ENCODE measurements at places on chromosomes 16 and 17.

- no peak for DNase-seq
These were observed 24.0 kb downstream of the SPNS2 start for GRCh38 chr17:4522661-4523060.

- DNase-seq, result no peak
These were observed 4.4 kb downstream of the ZC3H7A start for GRCh38 chr16:11792410-11793241.

GRCh38 chr16:1202274-1202673, 22.8 kb downstream of the TPSG1 start:
- DNase-seq, result no peak

DNA sequence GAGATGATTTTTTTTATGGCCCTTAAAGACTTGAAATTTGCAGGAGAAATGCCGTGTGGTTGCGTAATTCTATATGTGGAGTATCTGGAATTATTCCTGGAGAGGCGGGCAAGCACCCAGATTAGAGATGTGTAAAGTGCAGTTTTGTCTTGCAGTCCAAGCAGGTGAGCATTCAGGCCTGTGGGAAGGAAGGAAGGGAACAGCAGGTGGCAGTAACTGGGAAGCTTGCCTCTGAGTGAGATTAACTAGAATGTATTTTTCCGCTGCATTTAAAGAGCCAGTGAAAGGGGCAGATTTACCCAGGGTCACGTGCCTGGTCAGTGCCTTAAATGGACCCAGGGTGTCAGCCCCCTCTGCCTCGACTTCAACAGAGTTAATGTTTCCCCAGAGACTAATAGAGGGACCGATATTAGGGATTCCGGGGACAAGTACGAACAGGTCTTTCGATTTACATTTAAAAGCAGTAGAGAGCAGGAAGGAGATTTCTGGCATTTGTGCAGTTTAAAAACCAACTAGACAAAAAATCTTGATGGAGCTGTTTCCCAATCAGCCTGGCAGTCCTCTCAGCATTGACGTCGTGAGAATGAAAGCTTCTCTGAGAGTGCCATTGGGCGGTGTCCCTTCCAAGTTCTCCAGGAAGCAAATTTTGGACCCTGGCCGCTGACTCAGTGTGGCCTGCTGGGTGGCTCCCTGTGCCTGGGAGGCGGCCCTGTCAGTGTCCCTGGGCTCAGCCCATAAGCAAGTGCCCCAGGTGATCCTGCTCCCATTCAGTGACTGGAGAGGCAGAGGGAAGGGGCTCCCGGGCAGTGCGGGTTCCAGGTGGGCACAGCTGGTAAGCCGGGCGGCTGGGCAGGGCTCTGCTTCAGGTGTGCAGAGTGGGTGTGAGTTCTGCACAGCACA, 38.2 kb downstream of the KSR1 start:
- DNase-seq, result no peak

DNA sequence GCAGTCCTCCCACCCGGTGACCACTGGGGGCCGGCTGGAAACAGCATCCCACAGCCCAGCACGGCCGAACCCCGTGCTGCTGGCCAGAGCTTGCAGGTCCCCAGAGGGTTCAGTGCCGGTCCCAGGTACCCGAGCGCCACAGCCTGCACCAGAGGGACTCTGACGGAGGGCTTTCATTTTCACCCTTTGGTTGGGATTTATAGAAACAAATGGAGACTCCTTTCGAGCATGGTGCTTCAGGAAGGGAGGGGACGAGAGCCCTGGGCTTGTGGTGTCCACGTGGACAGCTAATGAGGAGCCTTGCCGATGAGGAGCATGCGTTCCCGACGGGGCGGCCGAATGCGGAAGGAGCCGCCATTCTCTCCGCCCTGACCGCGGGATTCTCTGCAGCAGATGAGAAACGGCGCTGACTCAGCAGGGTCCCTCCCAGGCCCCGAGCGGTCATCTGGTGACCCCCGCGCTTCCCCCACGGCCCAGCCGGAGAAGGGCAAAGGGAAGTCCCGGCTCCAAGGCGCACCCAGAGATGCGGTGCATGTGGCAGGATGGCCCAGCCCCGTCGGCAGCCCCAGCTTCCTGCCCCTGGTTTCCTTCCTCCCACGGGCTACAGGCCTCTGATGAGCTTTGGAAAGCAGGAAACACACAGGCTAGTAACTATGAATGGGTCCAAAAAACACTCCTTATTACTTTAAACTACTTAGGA, 9.8 kb downstream of the SLC38A10 start:
- DNase-seq, result peak; percentile 65

GRCh38 chr17:962670-963069, 16.9 kb downstream of the NXN start:
- DNase-seq, result no peak

DNA sequence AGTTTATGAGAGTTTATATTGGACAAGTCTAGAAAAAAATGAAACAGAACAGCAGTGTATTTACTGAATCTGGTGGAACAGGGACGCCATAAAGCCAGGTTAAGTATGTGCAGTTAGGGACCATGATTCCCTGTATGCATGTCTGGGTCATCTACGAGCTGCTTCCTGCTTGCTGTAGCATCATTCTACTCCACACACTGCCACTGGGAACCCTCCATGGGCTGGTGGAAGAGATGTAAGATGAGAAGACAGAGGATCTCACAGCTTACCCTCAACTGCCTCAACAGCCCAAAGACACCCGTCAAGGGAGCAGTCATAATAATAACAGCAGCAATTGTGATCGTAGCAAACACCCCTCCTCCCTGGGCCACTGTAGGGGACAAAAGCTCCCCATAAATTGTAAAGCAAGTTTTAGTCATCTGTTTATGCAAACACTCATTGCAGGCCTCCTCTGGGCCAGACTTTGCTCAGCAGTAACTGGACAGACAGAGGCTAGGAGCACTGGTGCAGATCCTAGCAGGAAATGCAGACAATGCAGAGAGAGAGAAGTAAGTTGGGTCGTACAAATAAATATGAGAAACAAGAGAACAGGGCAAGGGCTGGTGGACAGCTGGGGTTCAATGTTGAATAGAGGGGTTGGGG, 188.0 kb downstream of the SOX9 start:
- DNase-seq, result peak; percentile 16

- DNase-seq, result no peak
These were observed 174.0 kb downstream of the KATNIP start for GRCh38 chr16:27723711-27724481.

DNA sequence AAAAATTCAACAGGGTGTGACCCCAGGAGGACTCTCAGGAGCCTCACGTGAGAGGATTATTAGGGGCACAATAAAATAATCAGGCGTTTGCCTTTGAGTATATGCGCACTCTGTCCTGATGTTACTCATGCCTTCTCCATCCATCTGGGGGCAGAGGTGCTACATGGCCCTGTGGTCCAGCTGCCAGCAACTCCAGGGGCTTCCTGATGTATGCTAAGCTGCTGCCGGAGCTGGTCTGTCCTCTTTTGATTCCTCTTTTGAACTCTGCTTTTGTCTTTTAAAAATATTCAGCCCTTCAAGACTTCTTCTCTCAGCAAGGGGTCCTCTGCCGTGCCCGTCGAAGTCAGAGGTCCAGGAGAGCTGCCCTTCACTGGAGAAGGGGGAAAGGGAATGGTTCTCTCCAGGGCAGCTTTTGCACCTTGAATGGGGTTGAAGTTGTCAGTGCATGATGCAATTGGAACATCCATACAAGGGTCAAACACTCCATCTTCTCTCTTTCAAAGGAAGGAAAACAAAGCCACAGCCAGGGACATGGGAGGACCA, 431.4 kb downstream of the SHISA9 start:
- no peak for DNase-seq

GRCh38 chr17:66542129-66542966, 239.9 kb downstream of the PRKCA start:
- DNase-seq, result no peak

DNA sequence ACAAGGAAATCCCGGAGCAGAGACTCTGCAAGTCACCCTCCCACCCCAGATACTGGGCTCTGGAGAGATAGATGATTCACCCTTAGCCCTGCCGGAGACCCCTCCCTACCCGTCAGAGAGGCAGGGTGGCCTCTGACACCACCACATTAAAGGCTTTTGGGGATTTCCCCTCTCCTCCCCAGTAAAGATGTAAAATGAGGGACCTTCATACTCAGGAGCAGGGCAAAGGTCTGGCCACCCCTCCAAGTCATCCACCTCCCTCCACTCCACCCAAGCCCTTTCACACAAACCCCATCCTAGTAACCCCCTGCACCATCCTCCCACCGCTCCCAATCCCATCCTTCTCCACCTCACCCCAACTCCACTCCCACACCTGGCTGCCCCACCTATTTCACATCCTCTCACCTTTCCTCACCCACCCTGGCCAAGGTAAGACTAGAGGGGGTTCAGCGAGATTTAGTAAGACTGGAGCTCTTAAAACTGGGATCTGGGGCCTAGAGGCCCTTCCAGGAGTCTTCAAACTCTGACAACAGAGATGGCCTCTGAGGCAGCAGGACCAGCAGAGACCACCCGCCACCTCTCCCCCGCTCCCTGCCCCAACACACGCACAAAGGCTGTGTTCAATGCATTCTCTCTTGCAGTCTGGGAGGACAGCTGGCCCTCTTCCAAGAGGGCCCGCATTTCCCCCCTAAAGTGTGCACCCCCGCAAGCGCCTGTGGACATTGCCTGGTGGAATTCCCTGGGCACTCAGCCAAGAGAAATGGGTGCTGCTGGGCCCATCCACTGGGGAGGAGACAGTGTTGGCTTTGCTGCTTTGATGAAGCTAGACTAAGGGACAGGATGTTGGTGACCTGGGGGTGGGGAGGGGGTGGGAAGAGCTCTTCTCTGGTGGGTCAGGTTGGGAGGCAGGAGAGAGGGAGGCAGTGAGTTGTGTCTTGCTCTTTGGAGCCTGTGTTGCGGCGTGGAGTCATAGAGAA, 1.1 kb downstream of the ABAT start:
- DNase-seq, result no peak

- DNase-seq, result no peak
These were observed 42.5 kb downstream of the C16orf78 start for GRCh38 chr16:49416001-49416675.

DNA sequence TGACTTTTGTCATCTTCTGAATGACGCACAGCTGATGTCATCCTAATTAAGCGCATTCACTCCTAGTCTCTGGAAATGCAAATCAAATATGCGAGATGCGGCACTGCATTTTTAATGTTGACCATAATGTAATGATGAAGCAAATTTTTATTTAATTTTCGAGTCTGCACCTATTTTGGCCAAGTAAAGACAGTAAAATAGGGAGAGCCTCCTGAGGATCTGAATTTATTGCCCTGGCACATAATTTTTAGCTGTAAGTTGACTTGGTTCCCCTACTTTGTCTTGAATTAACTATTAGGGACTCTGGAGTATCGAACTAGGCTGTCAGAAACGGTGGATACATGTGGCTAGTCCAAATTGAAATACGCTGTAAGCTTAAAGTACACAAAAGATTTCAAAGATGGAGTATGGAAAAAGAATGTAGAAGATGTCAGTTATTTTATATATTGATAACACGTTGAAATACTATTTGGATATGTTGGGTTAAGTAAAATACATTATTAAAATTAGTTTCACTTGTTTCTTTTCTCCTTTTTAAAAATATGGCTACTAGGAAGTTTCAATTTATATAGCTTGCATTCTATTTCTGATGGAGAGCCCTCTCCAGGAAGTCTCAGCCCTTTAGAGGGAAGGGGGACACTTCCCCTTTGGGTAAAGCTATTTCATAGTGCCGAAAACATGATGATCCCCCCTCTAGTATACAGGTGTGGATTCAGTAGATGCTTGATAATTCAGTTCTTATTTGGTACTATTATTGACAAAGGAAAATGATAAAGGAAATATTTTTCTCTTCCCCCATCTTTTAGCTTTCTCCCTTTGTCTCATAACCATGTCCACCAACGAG, 991 bp downstream of the KPNA2 start:
- no peak for DNase-seq

GRCh38 chr16:87554754-87555427, 47.4 kb upstream of the JPH3 start:
- no peak for DNase-seq

DNA sequence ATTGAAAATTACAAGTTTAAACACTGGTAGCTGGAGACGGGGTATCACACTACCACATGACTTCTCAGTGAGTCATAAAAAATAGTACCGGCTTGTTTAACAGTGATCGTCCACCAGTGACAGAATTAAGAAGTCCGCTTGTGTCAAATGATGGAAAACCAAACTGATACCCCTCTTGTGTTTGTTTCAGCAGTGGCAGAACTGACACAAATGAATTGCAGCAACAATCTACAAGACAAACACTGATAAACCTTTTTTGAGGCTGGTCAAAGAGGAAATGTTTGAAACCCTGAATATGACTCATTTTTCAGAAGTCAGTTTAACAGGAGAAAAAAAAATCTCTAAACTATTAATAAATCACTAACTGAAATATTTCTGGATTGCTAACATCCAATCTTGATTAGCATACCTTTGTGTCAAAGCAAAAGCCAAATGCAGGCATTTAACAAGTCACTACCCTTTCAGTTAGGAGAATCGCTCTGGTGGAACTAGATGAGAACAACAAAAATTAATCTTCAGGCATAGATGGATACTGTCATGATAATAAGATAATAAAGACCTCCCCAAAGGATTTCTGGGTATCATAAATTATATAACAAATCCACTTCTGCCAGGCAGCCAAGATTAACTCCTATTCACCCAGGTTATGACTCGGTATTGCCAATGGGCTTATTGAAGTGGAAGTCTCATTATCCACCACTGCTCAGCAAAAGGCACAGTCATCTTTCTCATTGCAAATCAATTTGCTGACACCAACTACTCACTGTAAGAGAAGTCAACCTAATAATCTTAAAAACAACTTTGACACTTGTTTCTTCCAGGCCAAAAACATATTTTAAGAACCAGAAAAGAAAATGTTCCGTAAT, 20.8 kb downstream of the DCUN1D3 start:
- peak; percentile 41 for DNase-seq
